ENCODE measurements at places on chromosomes 12 and 14. TPM values are rescaled to one million over a fixed set of nuclear protein-coding genes. Genes with fewer than 3 reads are reported as not detected.

KHNYN gene
- total RNA-seq: 48.7 TPM

DNA sequence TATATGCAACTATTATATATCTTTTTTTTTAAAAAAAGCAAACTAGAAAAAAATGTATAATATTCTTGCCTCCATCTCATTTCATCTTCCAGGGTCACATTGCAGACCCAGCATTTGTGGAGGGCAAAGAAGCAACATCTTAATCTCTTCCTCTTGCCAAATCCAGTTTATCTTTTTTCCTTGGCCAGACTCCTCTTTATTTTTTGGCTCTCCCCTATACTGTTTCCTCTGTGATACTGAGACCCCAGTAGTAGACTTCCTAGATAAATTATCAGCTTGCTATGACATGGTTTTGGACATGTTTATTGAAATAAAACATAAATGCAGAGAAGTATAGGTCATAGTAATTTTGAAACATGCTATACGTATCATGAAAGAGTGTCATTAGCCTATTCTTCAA, 303.8 kb upstream of the DDHD1 start:
- no peak for DNase-seq
- H3K4me3 ChIP-seq: no peak overlapping the region
- H3K27ac ChIP-seq: no peak overlapping the region
- H3K27me3 ChIP-seq: peaks cover 8% of the 10 kb centered on the region

DNA sequence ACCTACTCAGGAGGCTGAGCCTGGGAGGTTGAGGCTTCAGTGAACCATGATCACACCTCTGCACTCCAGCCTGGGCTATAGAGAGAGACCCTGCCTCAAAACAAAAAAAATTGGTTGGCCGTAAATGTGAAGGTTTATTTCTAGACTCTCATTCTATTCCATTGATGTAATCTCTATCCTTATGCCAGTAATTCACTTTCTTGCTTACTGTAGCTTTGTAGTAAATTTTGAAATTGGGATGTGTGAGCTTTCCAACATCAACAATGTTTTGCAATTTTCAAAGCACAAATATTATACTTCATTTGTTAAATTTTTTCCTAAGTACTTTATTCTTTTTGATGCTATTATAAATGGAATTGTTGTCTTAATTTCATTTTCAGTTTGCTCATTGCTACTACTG, 24.6 kb downstream of the LIN52 start:
- H3K27me3 ChIP-seq: no peaks in the 10 kb centered on the region
- no peak overlapping the region for H3K4me3 ChIP-seq
- DNase-seq: no peak
- H3K27ac ChIP-seq: no peak overlapping the region

DNA sequence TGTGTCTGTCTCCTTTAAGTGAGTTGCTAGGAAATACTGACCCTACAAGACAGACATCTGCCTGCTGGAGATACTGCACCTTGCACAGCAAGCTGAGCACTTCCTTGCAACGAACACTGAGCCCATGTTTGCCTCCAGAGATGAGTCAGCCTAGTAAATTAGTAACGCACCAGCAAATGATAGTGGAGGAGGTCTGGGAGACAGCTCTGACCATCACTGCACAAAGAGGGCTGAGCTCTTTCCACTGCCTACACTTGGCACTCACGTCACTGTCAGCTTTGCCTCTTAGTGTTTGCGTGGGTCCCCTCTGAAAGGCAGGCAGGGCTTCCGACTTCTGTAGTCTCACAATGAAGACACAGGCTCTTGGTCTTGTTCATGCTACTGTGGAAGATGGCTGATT, 109.0 kb downstream of the APAF1 start:
- H3K27me3 ChIP-seq: peaks cover 16% of the 10 kb centered on the region
- no peak for DNase-seq
- no peak overlapping the region for H3K4me3 ChIP-seq

Data from activated naive CD8-positive, alpha-beta T cell treated with anti-CD3 and anti-CD28 coated beads for 36 hours (primary cell).